ENCODE measurements at places on chromosomes 3 and 15.

DNA sequence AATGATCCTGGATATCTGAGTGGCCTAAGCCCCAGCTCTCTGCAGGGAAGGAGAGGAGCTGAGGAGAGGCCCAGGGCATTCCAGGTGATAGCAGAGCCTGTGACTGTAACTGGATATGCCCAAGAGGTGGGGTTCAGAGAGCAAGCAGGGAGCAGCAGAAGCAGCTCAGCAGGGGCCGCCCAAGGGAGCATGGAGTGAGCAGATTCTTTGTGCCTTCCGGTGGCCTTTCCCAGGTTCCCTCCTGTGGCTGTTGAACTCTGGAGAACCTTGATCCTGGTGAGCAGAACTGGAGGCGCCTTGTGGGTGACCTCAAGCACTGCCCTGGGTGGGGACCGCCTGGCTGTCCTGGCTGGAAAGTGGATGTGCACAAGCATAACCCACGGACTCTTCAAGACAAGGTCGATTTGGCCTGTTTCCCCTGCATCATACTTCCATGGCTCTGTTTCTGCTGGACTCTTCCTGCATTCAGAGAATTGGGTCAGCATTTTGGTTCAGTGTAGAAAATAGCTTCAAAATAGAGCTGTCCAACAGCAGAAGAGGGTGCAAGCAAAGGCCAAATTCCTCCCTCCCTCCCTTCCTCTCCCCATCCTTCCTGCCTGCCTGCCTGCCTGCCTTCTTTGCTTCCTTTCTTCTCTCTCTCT is 76.1 kb downstream of the ARNT2 start:
- no peak for DNase-seq

DNA sequence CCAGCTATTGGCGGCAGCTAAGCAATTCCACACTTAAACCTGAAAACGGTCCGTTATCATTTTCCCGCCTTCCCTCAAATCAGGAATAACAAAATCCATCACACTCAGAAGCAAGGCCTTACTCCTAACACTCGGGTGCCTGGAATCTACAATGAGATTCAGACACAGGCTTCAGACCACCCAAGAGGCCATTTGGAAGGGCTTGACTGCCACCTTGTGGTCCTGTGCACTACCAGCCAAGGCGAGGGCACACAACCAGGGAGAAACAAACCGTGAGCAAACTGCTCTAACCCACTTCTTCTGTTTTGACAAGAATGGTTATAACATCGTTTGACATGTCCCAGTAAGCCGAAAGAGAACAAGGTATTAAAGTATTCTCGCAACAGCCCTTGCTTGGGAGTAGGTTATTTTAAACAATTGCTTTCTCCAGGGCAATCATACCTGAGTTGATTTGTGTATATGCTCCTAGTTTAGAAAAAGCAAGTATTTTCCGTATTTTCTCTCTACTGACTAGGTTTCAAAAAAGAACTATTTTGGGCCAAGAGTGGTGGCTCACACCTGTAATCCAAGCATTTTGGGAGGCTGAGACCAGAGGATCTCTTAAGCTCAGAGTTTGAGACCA is 40.1 kb upstream of the TAFA4 start:
- DNase-seq = peak; percentile 1

GRCh38 chr3:149527531-149528339 is 53.2 kb downstream of the TM4SF4 start:
- DNase-seq = no peak

GRCh38 chr3:171462224-171462623 is 2.0 kb upstream of the TNIK start:
- DNase-seq = no peak

GRCh38 chr3:31244929-31245817 is 287.6 kb upstream of the STT3B start:
- no peak for DNase-seq

- DNase-seq = no peak
These were observed 49.4 kb upstream of the GSK3B start for GRCh38 chr3:120143676-120144075.

GRCh38 chr3:29521751-29522150 is 240.9 kb downstream of the RBMS3 start:
- no peak for DNase-seq

GRCh38 chr3:170038434-170039110 is 777 bp downstream of the GPR160 start:
- peak; percentile 26 for DNase-seq

DNA sequence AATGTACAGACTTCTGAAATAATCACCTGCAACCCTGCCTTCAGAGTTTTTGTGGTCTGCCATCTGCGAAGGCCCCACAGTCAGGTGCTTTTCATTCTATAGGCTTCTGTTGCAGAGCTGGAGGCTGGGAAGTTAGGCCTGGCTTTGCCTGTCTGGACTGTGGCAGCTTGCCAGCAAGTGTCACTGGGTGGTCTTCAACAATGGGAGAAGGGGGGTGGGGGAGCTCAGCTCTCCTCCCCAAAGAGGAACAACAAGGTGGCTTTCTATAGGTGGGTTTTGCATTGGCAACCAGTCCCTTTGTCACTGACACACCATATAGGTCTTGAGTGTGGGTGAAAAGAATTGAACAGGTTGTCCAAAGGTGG is 7.3 kb downstream of the BOC start:
- no peak for DNase-seq

DNA sequence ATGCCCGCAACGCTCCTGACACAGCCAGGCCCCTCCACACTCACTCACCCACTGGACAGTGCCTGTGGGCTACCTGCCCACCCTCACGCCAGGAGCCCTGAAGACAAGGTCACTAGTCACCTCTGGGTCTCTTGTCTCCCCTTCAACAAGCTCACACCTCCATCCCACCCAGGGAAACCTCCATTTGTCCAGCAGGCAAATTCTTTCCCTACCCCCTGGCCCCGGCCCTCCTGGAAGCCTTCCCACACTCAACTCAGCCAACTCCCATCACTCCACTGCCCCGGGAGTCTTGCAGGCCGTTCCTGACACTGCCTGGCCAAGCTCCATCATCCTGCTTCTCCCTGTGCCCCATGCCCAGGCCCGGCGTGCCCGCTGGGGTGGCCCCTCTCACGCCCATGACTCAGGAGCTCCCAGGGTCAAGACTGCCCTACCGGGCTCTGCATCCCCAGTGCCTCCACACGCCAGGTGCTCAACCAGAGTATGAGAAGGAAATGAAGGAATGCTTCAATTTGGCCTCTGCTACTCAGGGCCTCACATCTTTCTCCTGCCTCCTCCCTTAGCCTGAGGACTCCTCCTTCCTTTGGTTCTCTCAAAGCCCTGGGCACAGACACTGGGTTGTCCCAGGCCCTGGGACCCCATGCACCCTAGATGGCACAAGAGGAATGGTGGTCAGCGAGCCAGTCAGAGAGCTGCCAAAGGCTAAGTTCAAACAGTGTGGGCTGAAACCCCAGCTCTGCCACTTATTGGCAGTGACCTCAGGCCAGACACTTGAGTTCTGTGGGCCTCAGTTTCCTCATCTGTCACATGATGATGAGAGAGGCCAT is 88.6 kb downstream of the SEC22A start:
- DNase-seq = no peak

- no peak for DNase-seq
These were observed 231.3 kb upstream of the KCNMB2 start for GRCh38 chr3:178304758-178305467.

DNA sequence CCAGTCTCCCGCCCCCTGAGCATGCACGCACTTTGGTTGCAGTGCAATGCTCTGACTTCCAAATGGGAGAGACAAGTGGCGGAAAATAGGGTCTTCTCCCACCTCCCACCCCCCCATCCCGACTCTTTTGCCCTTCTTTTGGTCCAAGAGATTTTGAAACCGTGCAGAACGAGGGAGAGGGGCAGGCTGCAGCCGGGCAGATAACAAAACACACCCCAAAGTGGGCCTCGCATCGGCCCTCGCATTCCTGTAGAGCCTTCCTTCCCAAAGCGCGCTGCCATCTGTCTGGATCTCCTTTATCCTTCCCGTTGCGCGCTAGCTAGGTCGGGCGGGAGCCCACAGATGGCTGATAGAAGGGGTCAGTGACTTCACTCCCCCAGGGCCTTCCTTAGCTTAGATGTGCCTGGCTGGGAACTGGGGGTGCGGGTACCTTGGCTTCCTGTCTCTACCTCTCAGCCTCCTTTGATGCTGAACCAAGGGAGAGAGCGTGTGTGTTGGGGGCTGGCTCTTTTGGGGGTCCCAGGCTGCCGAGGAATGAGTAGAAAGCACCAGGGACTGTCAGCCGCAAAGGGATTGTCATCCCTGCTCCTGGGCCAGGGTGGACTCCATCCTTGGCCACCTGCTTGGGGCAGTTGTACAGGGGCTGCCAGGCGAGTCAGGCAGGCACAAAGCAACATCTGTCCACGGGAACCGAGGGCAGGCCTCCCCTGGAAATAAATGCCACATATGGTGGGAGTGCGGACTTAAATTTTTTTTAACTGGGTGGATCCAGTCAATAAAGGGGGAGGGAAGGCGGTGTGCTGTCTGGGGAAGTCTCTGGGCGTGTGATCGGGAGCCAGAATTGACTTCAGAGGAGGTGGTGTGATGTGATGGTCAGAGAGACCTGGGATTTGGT is 1.8 kb downstream of the SMAD3 start:
- no peak for DNase-seq

DNA sequence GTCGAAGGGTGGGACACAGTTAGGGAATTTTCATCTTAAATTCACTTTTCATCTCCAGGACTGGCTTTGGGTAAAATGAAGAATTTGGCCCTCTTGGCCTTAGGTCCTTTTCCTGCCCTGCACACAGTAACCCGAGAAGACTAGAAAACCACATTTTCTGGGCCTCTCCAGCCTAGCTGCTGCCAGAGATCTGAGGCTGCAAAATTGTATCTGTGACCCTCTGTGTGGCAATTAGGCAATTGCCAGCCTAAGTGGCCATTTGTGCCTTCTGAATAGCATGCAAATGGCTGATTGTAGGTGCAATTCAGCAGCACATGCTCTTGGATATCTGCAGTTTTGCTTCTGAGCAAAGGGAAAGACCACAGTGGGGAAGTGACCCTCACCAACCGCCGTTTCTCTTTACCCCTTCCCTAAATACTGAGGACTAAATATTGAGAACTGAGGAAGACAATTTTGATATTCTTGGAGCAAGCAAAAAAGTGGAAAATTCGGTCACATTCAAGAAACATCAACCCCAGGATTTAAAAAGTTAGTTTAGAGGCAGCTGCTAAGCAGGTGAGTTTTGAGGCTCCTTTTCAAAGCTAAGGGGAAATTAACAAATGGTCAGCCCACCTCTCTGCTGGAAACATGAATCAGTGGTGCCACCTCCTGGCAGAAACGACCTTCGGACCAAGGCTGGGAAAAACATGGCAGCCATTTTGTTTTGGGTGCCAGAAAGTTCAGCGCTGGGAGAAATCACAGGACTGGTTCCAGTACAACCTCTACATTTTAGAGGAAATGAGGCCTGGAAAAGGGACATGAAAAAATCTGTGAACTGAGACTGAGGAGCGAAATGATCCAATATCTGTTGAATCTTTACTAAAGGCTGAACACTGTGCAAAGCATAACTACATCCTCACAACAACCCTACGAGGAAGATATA is 56.6 kb upstream of the PRTG start:
- no peak for DNase-seq

DNA sequence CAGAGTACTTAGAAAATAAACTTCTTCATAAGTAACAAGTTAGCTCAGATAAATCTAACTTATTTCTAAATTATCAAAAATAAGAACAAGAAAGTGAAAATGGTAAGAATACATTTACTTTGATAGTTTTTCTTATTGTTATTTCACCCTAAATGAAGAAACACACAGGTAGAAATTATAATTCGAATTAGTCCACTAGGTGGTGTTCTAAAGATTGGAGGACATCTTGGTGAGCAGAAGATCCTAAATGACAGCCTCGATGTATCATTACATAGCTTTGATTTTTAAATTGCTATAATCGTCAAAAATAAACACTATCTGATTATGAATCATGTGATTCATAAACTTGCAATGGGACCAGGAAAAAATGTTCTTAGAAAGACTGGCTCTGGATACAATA is 280.8 kb upstream of the UBE2E2 start:
- DNase-seq = no peak

DNA sequence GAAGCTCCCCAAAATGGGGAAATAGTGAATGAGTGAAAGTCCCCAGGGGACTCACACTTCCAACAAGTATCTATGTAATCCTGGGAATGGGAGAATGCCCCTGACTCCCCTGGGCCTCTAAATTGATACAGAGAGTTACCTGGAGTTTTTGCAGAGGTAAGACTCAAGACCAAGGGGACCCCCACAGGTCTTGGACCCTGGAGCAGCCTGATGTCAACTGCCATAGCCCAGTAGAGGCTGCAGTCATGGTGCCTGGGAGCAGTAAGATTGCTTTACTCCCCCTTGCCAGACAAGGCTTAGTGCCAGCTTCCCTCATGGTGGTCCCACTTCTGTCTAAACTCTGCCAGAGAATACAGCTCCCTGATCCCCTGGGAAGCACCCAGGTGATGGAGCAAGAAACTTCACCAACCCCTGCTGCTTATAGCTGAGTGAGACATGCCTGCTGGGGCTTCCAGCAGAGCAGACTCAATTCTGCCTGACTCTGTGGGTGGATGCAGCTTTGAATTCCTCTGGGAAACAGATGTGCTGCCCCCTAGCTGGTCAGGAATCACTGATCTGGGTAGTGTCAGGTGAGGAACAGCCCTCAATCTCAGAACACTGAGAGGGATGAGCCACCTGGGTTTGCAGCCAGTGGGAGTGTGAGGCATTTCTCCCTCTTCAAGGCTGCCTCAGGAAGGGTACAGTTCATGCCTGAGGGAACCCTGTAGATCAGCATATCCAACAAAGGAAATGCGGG is 485.9 kb downstream of the NSUN3 start:
- DNase-seq = no peak

GRCh38 chr3:6281662-6282061 is 579.3 kb upstream of the GRM7 start:
- no peak for DNase-seq

DNA sequence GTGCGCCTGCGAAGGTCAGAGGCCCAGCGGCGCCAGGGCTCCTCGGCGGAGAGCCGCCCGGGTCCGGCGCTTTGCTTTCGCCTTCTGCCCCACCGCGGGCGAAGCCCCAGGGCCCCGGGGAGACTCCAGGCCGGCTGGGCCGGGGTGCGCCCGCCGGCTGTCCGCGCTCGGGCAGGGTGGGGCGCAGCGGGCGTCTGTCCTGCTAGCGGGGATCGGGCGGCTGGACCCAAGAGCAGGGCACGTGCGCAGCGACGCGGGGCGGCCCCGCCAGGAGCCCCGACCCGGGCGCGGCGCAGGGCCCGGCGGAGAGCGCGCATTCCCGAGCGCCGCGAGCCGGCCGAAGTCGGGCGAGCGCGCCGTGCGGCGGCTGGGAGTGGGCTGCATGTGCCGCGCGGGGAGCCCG is 569 bp upstream of the ALDH1A3 start:
- DNase-seq = no peak

All from activated T-cell treated with anti-CD3 and anti-CD28 coated beads for 1 hour (primary cell).